ENCODE measurements at places on chromosomes 11 and 22.

DNA sequence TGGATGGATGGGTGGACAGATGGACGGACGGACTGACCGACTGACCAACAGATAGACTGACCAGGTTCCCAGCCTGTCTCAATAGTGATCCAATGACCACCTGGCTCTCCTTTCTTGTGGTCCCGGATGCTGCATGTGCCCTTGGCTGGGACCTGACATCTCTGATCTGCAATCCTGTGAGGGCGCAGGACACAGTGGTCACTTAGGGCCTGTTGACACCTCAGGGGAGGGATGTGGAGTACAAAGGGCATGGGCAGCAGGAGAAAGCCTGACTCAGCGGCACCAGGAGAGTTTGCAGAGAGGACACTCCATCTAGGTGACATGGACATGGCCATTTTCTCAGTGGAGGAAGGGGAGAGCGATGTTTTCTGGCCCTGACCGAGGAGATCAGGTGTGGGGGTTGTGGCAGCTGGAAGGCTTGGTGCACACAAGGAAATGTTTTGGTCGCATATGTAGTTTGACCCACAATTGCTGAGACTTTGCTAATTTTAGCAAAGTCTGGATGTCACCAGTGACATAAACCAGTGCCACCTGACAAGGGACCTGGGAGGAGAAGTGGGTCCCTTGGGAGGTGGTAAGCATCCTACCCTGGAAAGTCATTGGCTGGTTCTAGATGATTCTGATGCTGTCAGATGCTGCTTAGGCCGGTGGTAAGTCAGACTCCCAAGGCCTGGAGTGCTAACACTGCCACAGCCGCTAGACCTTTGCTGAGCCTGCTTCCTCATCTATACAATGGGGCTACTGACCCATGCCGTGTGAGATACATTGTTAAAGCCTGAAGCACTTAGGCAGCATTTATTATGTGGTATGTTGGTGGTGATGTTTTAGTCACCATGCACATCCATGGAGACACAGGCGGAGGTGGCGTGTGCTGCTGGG lies 50.7 kb downstream of the CD82 start:
- DNase-seq = no peak

DNA sequence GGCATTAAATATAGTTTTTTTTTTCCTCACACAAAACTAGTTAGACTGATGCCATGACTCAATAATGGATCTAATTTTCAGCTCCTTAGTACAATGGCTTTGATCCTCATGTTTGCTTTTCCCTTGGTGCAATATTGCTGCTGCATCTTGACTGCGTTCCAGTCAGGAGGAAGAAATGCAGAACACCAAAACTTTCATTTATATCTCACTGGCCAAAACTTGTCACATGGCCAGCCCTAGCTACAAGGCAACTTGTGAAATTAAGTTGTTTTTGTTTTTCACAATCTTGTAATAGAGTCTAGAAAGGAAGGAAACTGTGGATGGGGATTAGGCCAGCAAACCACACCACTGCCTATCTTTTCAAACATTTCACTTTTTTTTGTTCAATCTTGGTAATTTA lies 36.7 kb downstream of the SMC1B start:
- no peak for DNase-seq

DNA sequence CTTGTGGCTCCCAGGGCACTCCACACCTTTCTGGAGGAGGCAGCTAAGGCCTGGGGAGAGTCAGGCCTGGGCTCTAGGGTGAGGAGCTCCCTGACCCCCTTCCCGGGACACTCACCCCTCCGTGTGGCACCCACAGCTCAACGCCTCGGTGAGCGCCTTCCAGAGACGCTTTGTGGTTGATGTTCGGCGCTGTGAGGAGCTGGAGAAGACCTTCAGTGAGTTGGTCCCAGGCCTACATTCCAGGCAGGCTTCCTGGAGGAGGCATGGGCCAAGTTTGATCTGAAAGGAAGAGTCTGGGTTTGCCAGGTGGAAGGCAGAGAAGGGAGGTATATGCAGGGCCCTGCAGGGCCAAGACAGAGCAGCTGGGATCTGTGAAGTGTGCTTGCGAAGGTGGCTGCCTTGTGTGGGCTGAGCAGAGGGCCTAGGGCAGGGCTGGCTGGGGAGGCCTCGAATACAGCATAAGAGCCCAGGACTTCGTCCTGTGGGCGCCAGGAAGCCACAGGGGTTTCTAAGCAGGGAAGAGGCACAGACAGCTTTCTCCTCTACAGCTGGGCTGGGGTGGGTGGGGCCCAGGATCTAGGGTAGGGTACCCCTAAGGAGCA lies 2.9 kb downstream of the TCIRG1 start:
- no peak for DNase-seq

- DNase-seq = peak; percentile 67
Observed at GRCh38 chr11:77267962-77268361, 33.5 kb downstream of the GDPD4 start.

DNA sequence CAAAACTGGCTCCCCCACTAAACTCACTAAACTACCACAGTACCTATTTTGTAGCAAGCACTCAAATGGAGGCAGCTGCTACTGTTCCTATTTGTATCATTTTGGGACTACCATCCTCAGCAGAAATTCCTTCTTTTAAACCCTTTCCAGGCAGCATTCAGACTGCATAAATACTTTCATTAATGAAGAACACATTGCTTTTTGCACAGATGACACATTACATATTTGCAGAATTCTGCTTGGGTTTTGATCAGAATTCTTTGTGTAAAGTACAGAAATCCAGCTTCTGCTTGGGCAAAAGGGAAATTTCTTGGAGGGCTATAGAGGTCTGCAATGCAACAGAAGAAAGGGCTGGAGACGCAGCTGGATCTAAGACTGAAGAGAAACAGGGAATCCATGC lies 24.2 kb downstream of the RBX1 start:
- DNase-seq = no peak

- DNase-seq = no peak
Observed at GRCh38 chr22:23898006-23898974, 4.1 kb downstream of the MIF start.

- DNase-seq = no peak
Observed at GRCh38 chr11:111793863-111794262, 27.7 kb upstream of the PPP2R1B start.

DNA sequence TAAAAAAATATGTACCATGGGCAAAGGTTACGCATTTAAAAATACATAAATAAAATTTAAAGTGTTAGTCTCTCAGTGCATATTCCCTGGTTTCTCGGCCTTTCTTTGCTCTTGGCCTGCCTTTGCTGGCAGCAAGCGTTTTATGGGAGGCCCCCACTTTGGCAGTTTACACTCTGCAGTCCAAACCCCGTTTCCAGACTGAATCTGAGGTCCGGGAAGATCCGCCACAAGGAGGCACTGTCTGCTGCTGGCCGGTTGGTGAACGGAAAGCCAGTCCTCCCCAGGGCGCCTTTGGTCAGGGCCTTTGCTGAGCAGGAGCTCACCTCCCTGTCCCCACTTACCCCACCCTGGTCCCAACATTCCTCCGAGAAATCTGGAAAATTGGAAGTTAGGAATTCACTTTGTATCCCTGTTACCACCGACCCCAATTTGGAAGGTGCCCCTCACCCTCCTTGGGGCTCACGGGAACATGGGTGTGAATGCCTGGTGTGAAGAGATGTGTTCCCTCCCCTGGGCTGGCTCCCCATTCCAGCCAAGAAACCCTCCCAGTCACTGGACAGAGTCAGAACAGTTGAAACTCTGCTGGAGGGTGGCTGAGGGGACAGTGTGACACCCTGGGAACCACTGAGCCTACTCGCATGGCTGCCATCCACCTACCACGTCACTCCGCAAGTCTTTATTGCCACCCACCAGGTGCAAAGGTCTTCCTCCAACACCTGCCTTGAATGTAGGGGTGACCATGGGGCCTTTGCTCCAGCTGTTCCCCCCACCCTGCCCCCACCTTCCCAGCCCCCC lies 9.4 kb upstream of the SF1 start:
- no peak for DNase-seq

GRCh38 chr11:37504921-37505320 lies 906.9 kb upstream of the RAG2 start:
- peak; percentile 90 for DNase-seq

DNA sequence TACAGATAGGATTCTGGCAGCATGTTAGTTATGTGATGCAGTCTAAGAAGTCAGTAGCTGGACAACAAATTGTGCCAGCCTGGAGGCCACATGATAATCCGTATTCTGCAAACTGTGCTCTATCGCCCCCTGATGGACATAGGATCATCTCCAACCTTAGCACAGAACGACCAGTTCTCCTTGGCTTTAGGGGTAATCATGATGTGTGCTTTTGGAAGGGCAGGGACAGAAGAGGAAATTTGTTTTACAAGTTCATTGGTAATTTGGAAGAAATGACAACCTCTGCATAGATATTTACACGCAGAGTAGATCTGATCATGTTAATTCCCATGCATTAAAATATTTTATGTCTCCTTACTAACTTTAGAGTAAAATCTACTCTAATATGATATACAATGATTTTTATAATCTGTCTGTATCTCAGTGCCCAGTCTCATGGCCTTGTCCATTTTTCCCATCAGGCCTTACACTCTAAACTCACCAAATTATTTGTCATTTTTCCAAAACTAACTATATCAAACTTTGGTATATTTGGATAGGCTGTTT lies 12.1 kb downstream of the OR10D3 start:
- DNase-seq = peak; percentile 17

DNA sequence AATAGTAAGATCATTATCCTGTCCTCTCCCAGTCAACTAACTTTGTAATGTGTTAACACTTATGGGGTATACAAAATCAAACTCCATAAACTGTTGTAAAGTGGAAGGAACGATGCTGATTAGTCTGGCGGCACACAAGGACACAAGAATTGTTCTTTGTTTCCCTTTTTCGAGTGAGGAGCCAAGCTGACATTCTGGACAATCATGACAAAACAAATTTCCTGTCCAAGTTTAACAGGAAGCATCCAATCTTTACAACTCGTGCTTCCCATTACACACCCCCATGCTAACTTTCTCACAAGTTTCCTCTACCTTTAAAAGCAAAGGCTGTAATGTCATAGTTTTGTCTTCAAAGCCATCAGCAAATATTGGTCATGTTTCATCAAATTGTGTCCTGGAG lies 20.4 kb upstream of the LDLRAD3 start:
- no peak for DNase-seq

DNA sequence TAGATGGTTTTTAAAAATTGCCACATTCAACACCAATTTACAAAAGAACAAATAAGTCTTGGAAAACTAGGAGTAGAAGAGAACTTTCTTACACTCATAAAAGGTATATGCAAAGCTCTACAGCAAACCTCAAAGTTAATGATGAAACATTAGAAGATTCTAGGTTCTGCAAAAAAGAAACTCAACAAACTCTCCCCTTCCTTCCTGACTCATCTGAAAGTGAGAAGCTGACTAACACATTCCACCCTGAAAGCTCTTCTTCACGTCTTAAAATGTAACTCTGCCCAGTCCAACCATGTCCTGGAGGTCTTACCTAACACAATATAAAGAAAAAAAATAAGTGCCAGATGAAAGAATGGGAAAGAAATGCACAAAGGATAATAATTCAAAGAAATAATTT lies 218.9 kb upstream of the ISX start:
- DNase-seq = no peak

GRCh38 chr22:34997633-34998299 lies 68.2 kb upstream of the ISX start:
- no peak for DNase-seq

DNA sequence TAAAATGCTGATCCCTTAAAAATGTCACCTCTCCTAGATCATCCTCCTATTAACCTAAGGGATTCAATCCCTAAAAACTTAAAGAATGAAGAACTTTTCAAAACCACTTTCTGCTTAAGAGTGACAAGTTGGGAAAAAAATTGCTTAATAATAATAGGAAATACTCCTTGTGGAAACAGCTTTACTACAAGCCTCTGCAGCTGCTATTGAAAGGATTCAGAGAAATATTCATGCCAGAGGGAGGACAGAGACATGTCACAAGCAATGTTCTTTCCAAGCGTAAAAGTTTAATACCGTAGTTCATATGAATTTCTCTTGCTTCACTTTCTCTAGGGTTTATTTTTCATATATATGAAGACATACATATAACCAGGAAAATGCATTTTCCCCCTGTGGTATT lies 98.2 kb downstream of the ARHGAP20 start:
- DNase-seq = no peak

GRCh38 chr11:19200410-19201201 lies 1.2 kb downstream of the CSRP3 start:
- peak; percentile 24 for DNase-seq

DNA sequence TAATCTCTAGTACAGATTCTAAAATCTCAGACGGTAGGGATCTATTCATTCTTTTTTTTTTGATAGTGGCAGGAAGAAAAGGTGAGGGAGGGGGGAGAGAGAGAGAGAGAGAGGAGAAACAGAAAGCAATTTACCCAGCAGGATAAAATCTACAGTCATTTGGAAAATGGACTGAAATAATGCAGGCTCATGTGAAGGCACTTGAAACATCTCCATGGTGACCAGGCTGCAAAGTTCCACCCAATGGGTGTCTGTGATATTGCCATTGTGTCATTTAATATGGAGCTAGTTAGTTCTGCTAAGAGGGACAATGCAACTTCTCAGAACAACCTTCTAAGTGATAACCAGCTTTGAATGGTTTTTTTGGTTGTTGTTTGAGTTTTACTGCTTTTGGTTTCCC lies 165.2 kb upstream of the RAG2 start:
- DNase-seq = no peak

- DNase-seq = no peak
Observed at GRCh38 chr22:20256027-20256426, 12.1 kb downstream of the RTN4R start.

DNA sequence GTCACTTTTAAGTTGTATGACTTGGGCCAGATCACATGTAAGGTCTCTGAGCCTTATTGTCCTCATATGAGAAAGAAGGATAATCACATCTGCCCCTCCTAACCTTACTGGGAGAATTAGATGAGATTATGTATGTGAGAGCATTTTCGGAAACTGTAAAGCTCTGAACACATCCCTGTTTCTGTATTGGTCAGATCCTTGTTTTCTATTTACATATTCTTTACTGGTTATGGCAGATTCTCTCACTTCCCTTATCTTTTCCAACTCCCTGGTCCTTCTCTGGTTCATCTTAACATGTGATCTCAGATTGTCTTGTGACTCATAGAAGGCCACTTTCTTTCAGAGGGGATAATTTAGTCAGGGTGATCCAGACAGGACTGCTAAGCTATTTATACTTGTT lies 41.8 kb downstream of the CCDC81 start:
- DNase-seq = no peak

DNA sequence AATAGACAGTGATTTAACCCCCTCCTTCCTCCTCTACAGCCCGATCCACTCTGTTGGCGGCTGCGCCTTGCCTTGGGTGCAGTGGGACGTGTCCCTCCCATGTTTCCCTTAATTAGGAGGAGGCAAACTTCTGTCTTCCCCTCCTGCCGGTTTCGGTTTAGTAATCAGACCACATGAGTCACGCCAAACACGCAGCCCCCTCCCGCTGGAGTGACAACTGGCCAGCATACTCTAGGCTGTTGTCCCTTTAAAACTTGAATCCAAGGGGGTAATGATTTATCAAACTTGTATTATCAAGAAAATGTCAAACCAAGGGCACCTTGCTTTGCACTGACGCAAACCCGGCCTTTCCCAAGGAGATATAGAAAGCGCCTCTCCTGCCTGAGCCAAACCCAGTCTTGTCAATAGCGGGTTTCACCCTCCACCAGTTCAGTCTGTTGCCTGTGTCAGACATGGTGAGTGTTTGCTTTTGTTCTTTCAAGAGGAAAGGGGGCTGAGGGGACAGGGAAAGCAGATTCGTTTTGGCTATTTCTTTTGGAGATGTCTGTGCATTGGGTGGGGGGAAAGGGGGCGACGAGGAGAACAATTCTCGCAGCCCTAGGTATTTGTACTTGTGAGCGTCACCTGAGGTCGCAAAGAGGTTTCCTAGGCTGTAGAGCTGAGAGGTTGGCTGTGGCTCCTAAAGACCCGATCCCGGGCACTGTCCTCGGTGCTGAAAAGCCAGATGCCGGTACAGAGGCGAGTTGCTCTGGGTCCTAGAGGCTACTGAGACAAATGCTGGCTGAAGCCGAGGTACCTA lies at the start of gene SLC6A5:
TSS of gene SLC6A5 (plus strand) at position 388 of the 799 bp plus-strand sequence. CDS start at position 453, 65 bp downstream.
- no peak for DNase-seq
